ENCODE measurements at places on chromosomes 4 and X.

GRCh38 chrX:53305219-53305995, 24.0 kb upstream of the IQSEC2 start:
- H3K27me3 ChIP-seq = no peaks in the 10 kb centered on the region
- no peaks in the 10 kb centered on the region for H3K36me3 ChIP-seq
- no peak for DNase-seq
- no peak overlapping the region for H3K4me3 ChIP-seq
- H3K27ac ChIP-seq = no peak overlapping the region

- peaks cover 11% of the 10 kb centered on the region for H3K27me3 ChIP-seq
- H3K4me3 ChIP-seq = no peak overlapping the region
- H3K4me1 ChIP-seq = peaks cover 6% of the 10 kb centered on the region
- DNase-seq = no peak
Observed at GRCh38 chr4:77153006-77153405, 4.0 kb upstream of the CCNG2 start.

GRCh38 chrX:131789664-131790063, 233.4 kb upstream of the STK26 start:
- H3K4me3 ChIP-seq = no peak overlapping the region
- H3K27me3 ChIP-seq = no peaks in the 10 kb centered on the region
- no peak overlapping the region for H3K27ac ChIP-seq
- no peaks in the 10 kb centered on the region for H3K36me3 ChIP-seq
- H3K4me1 ChIP-seq = no peaks in the 10 kb centered on the region
- DNase-seq = no peak

DNA sequence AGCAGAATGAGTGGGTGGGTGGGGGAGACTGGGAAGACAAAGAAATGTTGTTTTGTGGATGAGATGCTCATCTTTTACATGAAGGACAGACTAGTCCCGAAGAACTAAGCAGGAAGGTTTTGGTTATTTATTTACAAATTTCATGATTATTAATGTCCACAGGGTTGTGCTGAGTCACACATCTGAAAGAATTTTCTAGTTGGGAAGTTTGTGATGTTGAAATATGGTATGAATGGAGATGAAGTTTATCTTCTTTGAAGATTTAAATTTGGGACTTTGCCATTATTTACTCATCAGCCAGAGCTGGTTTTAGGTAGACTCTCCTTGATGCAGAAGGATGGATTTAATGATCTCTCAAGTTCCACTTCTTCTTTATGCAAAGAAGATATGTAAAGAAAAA, 75.5 kb downstream of the MOSPD2 start:
- no peaks in the 10 kb centered on the region for H3K4me1 ChIP-seq
- H3K36me3 ChIP-seq = no peaks in the 10 kb centered on the region
- H3K4me3 ChIP-seq = no peak overlapping the region

GRCh38 chr4:173169428-173170181, 994 bp downstream of the GALNT7 start:
- H3K4me1 ChIP-seq = peaks cover 17% of the 10 kb centered on the region
- H3K27ac ChIP-seq = peak overlapping the region; percentile 60
- no peaks in the 10 kb centered on the region for H3K27me3 ChIP-seq
- peak overlapping the region; percentile 78 for H3K4me3 ChIP-seq
- peak; percentile 49 for DNase-seq
- H3K36me3 ChIP-seq = peaks cover 17% of the 10 kb centered on the region

Data from effector memory CD8-positive, alpha-beta T cell (primary cell).